Occipital lobe (tissue), 3 donors: ENCODE measurements at places on chromosomes 7 and 10.

DNA sequence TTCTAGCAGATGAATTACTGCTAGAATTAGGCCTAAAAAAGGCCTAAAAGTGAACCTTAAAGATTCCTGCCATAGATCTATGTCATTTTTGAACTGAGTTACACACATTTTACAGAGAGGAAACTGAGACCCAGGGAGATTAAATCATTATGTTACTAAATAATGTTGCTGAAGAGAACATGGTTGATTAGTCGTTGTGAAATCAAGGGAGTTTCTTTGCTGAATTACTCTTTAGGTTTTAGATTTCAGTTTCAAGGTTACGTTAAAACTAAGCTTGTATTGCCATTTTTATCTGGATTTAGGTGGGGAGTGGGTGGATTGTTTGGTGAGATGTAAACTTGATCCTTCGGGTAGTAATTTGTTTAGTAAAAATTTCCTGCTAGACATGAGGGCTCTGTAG lies 21.3 kb downstream of the CDK14 start:
- DNase-seq = no peak

GRCh38 chr10:28734938-28735759 lies 57.8 kb downstream of the BAMBI start:
- no peak for DNase-seq

DNA sequence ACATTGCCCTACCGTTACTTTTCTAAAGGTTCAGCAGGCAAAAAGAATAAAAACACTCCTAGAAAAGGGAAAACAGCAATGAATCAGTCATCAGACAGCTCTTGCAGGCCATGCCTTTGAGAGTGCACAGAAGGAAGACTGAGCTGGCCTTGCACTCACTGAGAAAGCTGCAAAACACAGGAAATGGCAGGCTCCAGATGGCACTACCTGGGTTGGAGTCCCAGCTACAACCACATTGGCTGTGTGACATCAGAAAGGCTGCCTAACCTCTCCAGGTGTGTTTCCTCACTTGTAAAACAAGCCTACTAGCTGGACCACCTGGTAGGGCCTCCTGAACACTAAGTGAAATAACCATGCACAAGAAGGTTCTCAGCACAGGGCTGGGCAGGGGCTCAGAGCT lies 113.7 kb downstream of the SFMBT2 start:
- DNase-seq = no peak

GRCh38 chr10:88949912-88950837 lies 2.4 kb downstream of the ACTA2 start:
- DNase-seq = no peak

DNA sequence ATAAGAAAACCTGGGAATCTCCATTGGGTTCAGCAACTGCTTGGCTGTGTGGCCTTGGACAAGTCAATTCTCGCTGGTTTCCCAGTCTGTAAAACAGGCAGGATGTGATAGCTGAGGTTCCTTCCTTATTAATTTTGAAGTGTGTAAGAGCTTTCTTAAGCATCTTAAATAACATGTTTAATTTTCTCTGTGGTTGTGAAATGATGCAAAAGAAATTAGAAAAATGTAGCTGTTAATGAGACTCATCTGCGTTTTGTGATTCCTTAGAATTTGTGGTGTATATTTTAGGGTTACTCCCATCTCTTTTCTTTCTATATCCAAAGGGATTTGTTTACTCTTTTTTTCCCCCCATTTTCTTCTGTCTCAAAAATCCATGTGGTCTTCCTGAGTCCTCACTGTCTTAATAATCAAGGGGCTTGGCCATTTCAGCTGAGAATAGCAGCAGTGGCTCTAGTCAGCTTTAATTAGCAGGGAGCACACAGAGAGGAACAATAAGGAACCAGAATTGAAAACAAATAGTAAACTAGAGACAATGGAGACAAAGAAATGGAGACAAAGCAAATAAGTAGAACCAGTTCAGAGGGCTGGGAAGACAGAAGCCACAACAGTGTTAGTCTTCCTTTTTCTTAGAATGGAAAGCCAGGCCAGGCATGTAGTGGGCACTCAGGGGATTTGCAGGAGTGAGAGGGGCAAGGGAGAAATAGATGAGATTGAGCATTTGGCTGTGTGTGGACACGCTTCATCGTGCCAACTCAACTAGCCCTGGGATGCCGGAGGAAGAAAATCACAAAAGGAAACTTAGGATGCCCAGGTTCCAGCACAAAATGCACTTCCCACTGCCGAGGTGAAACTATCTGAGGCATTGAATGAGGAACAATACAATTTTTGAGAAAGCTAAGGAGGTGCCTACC lies 93.9 kb downstream of the CHN2 start:
- no peak for DNase-seq

DNA sequence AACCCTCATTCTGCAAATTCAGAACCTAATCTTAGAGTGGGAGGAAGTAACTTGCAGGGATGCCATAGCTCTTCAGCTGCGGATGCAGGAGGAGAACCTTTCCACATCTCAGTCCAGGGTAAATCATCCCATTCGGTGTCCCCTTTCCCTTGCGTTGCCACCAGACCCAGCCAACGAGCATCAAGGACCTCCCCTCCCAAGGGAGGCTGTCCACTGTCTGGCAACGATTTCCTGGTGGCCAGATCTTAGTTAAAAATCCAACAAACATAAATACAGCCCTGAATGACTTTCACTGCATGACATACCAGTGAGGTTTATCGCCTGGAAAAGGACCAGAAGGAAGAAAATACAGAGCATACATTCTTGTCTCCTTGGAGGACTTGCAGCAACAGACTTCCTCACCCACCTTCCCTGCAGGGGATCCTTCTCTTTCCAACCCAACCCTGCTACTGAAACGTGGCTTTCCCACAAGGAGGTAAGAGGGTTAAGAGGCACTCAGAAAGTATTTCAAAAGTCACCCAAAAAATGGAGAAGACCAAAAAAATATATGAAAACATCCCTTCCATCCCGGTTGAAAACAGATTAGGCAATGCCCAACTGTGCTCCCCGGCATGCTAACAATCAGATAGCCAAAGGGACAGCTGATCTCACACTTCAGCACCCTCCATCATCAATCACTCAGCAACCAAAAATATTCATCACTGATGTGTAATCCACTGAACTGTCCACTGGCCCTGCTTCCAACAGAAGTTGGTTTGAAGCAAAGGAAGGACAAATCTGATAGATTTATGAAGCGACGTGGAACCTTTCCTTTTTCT lies 206.6 kb downstream of the TNS3 start:
- DNase-seq = no peak

- DNase-seq = no peak
These were observed 141.1 kb downstream of the MAPK8 start for GRCh38 chr10:48447356-48448215.

DNA sequence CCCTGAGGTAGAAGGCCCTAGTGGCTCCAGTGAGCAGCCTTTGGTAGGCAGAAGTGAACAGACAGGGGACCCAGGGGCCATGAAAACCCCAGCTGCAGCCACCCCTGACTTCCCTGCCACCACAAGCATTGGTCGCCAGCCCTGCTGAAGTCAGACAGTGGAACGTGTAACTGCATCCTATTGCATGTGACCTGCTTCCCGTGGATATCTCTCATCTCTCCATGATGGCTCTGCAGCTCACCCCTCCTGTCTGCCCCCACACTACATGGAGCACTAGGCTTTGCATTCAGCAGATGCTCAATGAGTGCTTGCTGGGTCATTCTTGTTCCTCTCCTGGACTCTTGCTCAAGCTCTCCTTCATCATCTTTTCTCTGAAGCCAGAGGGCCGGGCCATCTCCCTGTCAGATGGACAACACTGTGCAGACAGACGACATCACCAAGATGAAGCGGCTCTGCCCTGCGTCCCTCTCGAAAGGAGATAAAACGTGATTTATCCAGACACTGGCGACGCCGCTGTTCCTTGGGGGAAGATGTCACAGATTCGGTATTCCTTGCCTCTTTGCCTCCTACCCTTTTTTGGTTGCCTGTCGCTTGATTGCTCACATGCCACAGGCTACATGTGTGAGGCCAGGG lies 117.5 kb downstream of the SH3PXD2A start:
- no peak for DNase-seq

DNA sequence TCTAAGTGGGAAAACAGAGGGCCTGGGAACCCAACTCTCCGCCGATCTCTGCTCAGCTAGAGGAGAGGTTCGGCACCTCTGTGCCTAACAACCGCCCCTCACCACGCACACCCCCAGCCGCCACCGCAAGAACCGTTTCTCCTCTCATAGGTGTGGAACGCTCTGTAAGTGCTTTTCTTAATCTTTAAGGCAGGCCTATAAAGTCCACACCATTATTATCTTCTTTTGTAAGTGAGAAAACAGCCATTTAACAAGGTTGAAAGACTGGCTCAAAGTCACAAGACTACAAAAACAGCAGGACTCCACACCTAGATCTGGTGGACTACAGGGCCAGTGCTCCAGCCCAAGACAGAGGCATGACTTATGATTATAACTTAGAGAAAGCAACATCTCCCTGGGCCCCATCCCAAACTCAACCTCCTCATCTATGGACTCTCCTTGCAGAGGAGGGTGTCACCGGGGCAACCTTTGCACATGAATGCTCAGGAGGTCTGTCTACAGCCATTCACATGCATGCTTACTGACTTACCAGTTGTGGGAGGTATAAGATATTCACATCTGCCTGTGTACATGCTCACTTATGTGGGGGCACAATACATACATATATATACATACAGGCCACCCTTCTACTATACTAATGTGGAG lies 7.9 kb upstream of the NKX2-3 start:
- no peak for DNase-seq

- DNase-seq = no peak
These were observed 4.2 kb downstream of the FAM53B start for GRCh38 chr10:124739986-124740368.

DNA sequence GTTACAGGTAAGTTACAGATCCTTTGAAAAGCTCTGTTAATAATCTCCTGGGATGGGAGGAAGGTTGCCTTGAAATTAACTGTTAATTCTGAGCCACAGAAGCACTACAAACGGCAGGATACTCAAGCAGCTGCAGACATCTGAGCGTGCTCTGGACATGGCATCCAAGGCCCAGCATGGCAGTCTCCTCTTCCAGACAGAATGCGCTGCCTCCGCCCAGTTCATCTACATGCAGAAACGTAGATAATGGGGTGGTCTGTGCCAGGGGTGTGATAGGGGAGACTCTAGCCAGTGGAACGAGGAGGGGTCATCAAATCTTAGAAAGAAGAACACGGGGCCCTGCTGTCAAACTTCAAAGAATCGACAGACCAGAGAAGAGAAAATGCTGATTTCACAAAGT lies 13.8 kb downstream of the VIPR2 start:
- DNase-seq = no peak

- no peak for DNase-seq
These were observed 91.9 kb upstream of the MBL2 start for GRCh38 chr10:52864201-52865106.

DNA sequence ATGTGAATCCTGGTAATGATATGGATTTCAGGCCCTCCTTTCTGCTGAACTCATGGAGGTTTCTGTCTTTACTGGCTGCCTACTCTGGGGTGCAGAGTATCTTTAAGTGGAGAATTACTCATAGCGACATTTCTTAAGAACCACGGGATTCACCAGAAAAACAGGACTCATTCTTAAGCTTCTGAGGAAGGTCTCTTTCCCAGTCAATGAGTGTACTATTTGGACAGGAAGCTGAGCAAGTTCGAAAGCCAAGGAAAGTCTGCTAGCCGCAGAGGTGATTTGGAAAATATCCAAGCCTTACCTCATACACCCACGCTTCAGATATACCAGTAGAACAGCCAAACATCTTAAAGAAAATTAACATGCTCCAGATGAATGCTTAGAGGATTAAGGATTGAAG lies 377.6 kb upstream of the MYO3A start:
- no peak for DNase-seq
